ENCODE measurements at places on chromosomes 2 and 18.

DNA sequence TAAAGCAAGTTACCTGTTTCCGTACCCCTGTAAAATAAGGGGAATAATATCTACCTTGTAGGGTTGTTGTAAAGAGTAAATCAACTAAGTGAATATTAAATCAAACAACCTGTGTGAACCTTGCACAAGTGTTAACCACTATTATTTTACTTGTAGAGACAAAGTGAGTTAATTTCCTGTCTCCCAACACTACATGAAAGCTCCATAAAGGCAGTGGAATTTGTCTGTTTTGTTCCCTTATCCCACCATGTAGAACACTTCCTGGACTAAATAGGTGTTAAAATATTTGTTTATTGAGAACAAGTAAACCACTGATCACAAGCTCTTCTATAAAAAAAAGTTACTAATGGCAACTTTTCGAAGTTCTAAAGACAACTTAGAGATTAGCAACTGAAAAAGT is 3.3 kb downstream of the ARL5A start:
- DNase-seq, result no peak

GRCh38 chr18:683531-683930 is 26.1 kb downstream of the TYMS start:
- no peak for DNase-seq

- no peak for DNase-seq
Observed at GRCh38 chr2:159946326-159946999, 116.0 kb downstream of the PLA2R1 start.

DNA sequence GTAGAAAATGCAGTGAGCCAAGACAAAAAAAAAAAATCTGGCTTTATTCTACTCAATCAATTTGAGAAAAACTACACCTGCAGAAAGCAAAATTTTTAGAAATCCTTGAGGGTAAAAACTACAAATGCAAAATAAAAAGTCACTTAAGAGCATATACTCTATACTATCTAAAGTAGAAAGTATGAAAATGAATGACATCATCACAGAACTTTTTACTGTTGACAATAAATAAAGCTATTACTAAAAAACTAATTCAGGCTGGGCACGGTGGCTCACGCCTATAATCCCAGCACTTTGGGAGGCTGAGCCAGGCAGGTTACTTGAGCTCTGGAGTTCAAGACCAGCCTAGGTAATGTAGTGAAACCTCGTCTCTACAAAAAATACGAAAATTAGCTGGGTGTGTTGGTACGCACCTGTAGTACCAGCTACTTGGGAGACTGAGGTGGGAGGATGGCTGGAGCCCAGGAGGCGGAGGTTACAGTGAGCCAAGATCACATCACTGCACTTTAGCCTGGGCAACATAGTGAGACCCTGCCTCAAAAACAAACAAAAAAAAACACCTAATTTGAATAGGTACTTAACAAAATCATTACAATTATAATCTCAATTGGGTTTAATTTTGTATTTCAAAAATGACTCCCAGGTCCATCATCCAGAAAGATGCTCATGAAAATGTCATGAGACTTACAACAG is 7.6 kb downstream of the NFU1 start:
- DNase-seq, result no peak

DNA sequence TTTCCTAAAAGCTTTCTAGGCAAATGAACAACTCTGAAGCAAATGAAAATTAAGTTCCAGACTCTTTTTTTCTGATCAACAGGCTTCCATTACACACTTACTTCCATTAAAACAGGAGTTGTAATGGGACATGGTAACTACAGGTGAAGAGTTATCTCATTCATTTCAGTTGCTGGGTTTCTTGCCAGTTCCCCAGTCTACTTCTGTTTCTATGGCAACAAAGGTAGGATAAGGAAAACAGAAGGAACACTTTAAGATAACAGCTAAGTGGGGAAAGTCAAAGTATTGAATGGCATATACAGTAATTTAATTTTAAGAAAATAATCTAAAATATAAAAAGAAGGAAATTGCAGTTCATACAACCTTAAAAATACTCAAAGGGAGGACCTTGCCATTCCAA is 25.1 kb downstream of the BAZ2B start:
- no peak for DNase-seq

- no peak for DNase-seq
Observed at GRCh38 chr18:6595666-6596065, 133.8 kb upstream of the ARHGAP28 start.

GRCh38 chr2:25514043-25514637 is 159.2 kb downstream of the DTNB start:
- no peak for DNase-seq

DNA sequence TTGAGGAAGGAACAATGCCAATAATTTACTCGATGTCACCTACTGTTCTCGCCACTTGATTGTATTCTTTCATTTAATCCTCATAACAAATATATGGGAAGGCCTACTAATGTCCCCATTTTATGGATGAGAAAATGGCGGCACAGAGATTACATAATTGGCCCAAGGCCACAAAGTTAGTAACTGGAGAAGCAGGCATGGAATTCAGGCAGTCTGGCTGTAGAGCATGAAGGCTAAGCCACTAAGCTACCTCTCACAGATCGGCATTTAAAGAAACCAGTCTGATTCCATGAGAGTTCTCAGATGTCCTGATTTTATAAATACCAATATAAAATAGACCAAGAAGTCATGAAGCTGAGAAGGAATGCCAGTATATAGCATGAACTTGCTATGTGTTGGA is 121.8 kb upstream of the EPAS1 start:
- no peak for DNase-seq

- DNase-seq, result no peak
Observed at GRCh38 chr2:40279001-40279400, 172.9 kb downstream of the SLC8A1 start.

DNA sequence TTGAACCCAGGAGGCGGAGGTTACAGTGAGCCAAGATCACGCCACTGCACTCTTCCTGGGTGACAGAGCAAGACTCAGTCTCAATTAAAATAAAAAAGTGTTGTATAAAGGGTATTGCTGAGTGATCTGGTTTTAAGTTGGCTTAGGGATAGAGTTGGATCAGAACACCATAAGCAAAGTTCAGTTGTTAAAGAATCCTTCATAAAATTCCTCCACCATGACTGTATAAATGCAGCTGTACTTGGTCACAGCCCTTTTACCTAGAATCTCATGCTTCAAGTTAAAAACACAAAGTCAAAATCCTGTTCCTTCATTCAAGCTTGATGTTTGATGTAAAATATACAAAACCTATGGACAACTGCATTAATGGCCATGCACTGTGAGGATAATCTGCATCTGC is 33.4 kb upstream of the PNO1 start:
- DNase-seq, result no peak

GRCh38 chr2:208782097-208782496 is 375.5 kb downstream of the PTH2R start:
- no peak for DNase-seq

DNA sequence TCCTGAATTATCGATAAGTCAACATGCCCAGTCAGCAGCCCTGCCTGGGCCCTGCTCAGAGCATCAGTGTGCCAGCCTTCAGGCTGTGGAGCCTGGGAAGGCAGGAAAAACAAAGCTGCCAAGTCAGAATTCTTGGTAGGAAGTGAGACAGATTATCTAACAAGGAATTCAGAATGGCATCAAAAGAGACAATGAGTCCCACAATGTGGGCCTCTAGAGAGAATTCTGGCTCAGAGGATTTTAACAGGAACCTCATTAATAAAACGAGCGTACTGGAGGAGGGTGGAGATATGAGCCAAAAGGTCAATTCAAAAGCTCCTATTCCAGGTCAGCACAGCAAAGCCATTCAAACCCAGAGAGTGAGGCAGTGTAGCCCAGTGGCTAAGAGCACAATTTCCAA is 327.6 kb upstream of the MMADHC start:
- no peak for DNase-seq

- no peak for DNase-seq
Observed at GRCh38 chr2:179824961-179825360, 36.5 kb downstream of the ZNF385B start.

GRCh38 chr2:128288781-128289180 is 29.9 kb downstream of the HS6ST1 start:
- no peak for DNase-seq

GRCh38 chr2:45770811-45771210 is 119.3 kb downstream of the PRKCE start:
- no peak for DNase-seq

DNA sequence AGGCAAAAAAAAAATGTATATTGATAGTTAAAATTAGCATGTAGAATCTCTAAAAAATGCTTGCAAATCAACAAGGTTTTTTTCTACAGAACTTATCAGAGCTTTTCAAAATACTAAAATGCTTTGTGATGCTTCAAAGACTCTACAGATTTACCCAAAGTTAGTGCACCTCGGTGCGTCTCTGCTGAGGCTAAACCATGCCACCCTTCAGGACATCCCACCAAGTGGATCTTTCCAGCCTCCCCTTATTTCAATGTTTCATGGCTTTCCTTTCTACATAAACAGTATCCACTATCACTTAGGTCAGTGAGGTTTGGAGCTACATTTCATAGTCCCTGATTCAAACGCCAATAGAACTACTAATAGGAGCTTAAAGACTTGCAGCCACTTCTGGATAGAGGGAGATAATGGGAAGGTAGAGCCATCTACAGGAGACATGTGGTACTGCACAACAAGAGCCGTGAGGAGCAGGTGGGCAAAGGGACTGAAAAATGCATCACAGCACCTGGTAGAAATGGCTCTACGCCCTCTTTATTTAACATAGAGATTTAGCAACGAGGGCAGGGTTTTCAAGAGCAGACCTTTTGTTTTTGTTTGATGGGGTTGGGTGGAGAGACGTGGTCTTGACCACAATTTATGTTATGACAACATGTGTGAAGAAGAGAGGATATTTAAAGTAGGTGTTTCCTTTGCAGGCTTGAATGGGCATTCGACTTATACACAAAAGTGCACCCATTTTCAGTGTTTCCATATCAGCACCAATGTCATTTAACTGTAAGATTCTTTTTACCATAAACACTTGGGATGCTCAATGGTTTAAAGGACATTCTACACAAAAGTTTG is 56.1 kb upstream of the SLC35G4 start:
- peak; percentile 10 for DNase-seq

GRCh38 chr2:189511210-189511959 is 69.2 kb downstream of the SLC40A1 start:
- no peak for DNase-seq

DNA sequence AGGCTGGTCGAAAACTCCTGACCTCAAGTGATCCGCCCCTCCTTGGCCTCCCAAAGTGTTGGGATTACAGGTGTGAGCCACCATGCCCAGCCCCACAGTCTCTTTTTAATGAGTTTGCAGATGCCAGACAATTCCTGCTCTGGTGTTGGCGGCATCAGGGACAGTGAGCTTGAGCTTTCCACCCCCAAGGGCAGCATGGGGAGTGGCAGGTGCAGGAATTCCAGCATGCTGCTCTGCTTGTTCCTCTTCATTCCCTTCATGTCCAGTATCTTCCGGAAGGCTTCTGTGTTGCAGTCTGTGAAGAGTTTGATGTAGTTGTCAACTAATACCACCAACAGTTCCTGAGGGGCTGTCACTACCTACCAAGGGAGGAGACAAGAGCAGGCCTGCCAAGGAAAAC is 137.3 kb downstream of the SS18 start:
- DNase-seq, result no peak

- DNase-seq, result no peak
Observed at GRCh38 chr2:219128396-219128795, 32.2 kb downstream of the NHEJ1 start.

DNA sequence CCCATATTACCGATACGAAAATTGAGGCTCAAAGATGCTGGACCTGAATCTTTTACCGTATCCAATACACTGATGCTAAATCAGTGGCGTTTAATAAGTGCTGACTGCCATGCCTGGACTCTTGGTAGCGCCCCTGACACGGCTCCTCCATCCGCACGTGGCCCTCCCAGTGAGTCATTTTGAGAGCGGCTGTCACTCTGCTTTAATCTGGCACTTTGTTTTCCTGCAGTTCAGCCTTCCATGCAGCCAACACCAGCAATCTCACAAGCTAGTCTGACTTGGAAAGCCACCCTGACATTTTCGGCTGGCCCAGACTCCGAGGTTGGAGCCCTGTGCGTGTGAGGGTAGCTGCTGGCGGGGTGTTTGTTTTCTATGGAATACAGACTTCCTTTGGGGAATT is 155.1 kb upstream of the LMAN1 start:
- DNase-seq, result no peak

GRCh38 chr2:182047544-182047943 is 61.9 kb downstream of the PPP1R1C start:
- no peak for DNase-seq

- no peak for DNase-seq
Observed at GRCh38 chr2:195331129-195331528, 325.9 kb upstream of the SLC39A10 start.

GRCh38 chr18:38250971-38251370 is 685.4 kb upstream of the CELF4 start:
- no peak for DNase-seq

GRCh38 chr18:43213816-43214215 is 63.5 kb downstream of the SYT4 start:
- DNase-seq, result no peak

GRCh38 chr18:44899832-44900231 is 219.1 kb downstream of the SETBP1 start:
- no peak for DNase-seq

DNA sequence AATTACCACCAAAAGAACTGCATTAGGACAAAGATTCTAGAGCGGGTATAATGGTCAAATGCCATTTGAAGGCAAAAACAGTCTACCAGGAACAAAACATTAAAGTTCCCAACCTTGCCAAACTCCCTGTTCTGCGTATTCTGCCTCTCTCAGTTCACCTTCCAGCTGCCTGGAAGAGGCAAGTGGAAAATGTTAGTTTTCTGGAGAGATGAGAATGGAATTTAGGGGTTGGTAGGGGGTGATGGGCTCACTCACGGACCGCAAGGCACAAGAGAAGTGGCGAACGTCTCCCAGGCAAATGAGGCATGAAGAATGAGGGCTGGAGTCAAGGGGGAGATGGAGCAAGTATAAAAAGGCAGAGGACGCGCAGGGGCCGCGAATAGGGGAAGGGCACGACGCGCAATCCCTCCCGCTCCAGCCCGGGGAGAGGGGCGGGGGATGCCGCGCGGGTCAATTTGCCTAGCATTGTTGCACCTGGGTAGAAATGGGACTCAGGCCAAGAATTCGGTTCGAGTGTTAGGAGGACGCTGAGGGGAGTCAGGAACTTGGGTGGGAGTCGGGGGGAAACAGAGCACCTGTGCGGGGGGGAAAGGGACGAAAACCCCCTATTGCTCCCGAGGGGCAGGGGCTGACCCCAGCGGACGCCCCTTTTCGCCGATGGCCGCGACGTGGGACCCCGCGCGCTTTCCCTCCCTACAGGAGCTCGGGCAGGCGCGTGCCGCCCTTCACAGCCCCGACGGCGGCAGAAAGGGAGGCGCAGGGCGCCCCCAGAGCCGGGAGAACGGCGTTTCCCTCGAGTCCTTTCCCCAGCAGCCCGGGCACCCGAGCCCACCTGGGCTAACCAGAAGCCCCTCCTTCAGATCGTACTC is 573 bp downstream of the PAIP2B start:
- peak; percentile 17 for DNase-seq

DNA sequence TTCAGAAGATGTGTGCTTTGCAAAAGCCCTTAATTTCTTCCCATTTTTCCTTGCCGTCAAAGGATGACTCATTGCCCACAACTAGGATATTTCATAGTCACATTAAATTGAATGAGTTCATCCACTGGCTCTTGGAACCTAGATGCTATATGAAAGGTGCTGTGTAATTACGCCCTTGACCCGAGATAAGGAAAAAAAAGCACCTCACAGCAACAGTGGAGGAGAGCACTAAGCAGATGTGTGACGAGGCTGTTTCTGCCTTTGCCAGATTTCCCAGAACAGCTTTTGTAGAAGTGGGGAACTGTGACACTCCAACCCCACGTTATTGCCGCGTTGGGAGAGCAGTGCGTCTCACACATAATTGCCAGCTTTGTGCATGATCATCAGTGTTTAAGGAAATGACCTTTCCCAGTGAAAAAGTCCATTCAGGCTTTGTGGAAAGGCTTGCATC is 33.3 kb upstream of the TMEM87B start:
- DNase-seq, result no peak

Measured in activated CD4-positive, alpha-beta T cell treated with anti-CD3 and anti-CD28 coated beads, Interleukin-2, amount 50 U/mL, for 1 hour (primary cell).